Body of pancreas (tissue), 4 donors: ENCODE measurements at places on chromosomes 2 and 18.

GRCh38 chr18:42527766-42528165 lies 572.7 kb downstream of the PIK3C3 start:
- no peaks in the 10 kb centered on the region for H3K4me1 ChIP-seq
- no peaks in the 10 kb centered on the region for H3K27me3 ChIP-seq
- H3K27ac ChIP-seq, result no peak overlapping the region
- H3K36me3 ChIP-seq, result no peaks in the 10 kb centered on the region
- no peak overlapping the region for H3K4me3 ChIP-seq
- DNase-seq, result no peak

DNA sequence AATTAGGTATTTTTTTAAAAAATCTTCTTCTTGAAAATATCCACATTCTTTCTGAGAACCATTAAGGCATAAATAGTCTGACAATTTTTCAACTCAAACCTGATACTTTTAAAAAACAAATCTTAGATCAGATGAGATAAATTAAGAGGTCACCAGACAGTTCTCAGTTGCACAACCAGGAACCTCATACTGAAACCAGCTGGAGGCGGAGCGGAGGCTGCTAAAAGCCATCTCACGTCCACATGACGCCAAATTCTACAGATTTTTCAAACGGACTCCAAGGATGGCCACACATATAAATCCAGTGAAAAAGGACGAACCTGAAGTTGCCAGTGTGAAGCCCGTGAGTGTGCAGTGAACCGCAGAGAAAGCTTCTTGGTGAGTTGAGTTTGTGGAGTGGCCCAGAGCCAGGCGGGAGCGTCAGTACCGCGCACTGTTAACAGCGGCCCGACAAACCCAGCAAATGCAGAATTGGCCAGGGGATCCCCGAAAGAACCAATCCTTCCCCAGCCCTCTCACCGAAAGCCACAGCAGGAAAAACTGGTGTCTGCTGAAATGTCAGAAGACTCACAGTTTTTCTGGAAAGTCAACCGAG lies 53.1 kb upstream of the BBS5 start:
- no peak overlapping the region for H3K4me3 ChIP-seq
- H3K27me3 ChIP-seq, result no peaks in the 10 kb centered on the region
- no peaks in the 10 kb centered on the region for H3K36me3 ChIP-seq
- DNase-seq, result no peak

GRCh38 chr2:18455236-18455862 lies 105.1 kb downstream of the RDH14 start:
- no peak overlapping the region for H3K4me3 ChIP-seq
- no peak overlapping the region for H3K27ac ChIP-seq
- H3K27me3 ChIP-seq, result no peaks in the 10 kb centered on the region
- no peak for DNase-seq
- peaks cover 8% of the 10 kb centered on the region for H3K4me1 ChIP-seq
- H3K36me3 ChIP-seq, result no peaks in the 10 kb centered on the region

DNA sequence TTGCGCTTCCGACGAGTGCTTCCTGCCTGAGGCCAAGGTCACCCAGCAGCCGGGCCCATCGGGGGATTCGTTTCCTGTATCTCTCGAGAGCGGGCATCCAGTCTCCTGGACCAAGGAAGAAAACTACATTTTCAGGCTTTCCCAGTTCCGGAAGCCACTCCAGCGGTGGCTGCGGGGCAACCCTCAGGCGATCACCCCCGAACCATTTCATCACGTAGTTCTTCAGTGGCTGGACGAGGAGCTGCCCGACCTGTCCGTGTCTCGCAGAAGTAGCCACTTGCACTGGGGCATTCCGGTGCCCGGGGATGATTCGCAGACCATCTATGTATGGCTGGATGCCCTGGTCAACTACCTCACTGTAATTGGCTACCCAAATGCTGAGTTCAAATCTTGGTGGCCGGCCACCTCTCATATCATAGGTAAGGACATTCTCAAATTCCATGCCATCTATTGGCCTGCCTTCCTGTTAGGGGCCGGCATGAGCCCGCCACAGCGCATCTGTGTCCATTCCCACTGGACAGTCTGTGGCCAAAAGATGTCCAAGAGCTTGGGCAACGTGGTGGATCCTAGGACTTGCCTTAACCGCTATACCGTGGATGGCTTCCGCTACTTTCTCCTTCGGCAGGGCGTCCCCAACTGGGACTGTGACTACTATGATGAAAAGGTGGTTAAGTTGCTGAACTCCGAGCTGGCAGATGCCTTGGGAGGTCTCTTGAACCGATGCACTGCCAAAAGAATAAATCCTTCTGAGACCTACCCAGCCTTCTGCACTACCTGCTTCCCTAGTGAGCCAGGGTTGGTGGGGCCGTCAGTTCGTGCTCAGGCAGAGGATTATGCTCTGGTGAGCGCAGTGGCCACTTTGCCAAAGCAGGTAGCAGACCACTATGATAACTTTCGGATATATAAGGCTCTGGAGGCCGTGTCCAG lies 1.0 kb downstream of the MARS2 start:
- peak overlapping the region; percentile 81 for H3K4me3 ChIP-seq
- no peak overlapping the region for H3K27ac ChIP-seq
- no peaks in the 10 kb centered on the region for H3K36me3 ChIP-seq
- H3K27me3 ChIP-seq, result no peaks in the 10 kb centered on the region
- peak; percentile 8 for DNase-seq

- no peak for DNase-seq
- no peak overlapping the region for H3K4me3 ChIP-seq
- H3K4me1 ChIP-seq, result no peaks in the 10 kb centered on the region
- no peaks in the 10 kb centered on the region for H3K36me3 ChIP-seq
- no peak overlapping the region for H3K27ac ChIP-seq
Observed at GRCh38 chr2:215812966-215813365, 200.4 kb downstream of the MREG start.

DNA sequence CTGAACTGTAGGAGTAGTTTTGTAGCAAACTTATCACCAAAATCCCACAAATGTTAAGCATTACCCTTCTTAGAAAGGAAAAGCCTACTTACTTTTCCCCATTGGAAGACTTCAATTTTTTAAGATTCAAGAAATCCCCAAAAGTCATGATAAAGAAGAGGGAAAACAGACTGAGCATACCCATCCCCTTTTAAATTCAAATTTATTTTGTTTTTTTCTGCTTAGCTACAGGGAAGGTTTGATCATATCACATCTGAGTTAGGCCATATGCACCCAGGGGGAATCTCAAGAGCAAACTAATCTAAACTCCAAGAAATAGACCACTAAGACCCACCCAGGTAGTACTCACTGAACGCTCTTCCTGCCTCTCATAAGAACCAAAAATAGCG lies 174.6 kb downstream of the TGIF1 start:
- H3K4me1 ChIP-seq, result peaks cover 24% of the 10 kb centered on the region
- H3K4me3 ChIP-seq, result no peak overlapping the region
- H3K27me3 ChIP-seq, result no peaks in the 10 kb centered on the region
- no peak for DNase-seq
- peak overlapping the region; percentile 89 for H3K27ac ChIP-seq
- H3K36me3 ChIP-seq, result no peaks in the 10 kb centered on the region

DNA sequence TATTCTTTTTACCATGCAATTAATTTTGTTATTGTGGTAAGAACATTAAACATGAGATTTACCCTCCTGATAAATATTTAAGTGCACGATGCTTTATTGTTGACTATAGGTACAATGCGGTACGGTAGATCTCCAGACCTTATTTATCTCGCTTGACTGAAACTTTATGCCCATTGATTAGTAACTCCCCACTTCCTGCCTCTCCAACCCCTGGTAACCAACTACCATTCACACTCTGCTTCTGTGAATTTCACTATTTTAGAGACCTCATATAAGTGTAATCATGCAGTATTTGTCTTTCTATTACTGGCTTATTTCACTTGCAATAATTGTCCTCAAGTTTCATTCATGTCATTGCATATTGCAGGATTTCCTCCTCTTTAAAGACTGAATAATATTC lies 195.7 kb upstream of the ID2 start:
- no peaks in the 10 kb centered on the region for H3K27me3 ChIP-seq
- no peaks in the 10 kb centered on the region for H3K36me3 ChIP-seq
- peaks cover 14% of the 10 kb centered on the region for H3K4me1 ChIP-seq
- DNase-seq, result no peak

GRCh38 chr2:172461591-172462372 lies 34.4 kb downstream of the ITGA6 start:
- no peak overlapping the region for H3K4me3 ChIP-seq
- H3K36me3 ChIP-seq, result no peaks in the 10 kb centered on the region
- peak; percentile 74 for DNase-seq
- peak overlapping the region; percentile 64 for H3K27ac ChIP-seq
- no peaks in the 10 kb centered on the region for H3K27me3 ChIP-seq

DNA sequence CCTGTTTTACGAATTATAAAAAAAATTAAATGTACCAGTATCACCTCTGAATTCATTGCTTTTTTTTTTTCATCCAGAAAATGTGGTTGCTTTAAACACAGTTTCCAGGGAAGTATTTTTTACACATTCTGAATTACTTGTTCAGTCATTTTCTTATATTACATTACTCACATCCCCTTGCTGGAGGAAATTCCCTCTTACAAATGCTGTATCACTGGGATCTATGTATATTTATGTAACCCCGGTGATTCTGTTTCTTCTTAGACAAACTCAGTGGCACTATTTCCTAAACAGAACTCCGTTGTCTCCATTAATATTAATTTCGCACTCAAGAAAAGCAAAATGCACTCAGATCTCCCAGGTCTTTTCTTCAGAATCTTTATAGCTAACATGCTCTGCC lies 1078.5 kb upstream of the ZEB2 start:
- H3K36me3 ChIP-seq, result no peaks in the 10 kb centered on the region
- no peaks in the 10 kb centered on the region for H3K27me3 ChIP-seq
- DNase-seq, result no peak
- no peaks in the 10 kb centered on the region for H3K4me1 ChIP-seq
- H3K27ac ChIP-seq, result no peak overlapping the region

DNA sequence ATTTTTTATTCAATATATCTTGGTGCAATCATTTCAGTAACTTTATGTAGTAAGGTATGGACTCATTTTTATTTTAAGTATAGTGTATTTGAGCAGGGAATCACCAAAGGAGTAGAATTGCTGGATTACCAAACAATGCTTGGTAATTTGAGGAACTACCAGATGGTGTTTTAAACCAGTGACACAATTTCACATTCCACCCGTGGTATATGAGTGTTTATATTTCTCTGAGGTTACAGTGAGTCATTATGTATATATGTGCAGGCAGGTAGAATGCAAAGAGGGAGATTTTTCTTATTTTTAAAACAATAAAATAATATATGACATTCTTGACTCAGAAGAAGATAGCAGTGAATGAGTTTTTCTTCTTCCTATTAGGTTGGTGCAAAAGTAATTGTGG lies 596.9 kb downstream of the DCC start:
- no peaks in the 10 kb centered on the region for H3K4me1 ChIP-seq
- H3K36me3 ChIP-seq, result no peaks in the 10 kb centered on the region
- no peak overlapping the region for H3K27ac ChIP-seq
- DNase-seq, result no peak
- no peaks in the 10 kb centered on the region for H3K27me3 ChIP-seq
- H3K4me3 ChIP-seq, result no peak overlapping the region
